NCI-H1048 (cell line): ENCODE measurements at places on chromosomes 4 and X.
A peak's percentile ranks its signal among the peaks of the same experiment; 100 is the strongest.

GRCh38 chr4:41939016-41939626 is 3.9 kb downstream of the TMEM33 start:
- DNase-seq, result no peak

DNA sequence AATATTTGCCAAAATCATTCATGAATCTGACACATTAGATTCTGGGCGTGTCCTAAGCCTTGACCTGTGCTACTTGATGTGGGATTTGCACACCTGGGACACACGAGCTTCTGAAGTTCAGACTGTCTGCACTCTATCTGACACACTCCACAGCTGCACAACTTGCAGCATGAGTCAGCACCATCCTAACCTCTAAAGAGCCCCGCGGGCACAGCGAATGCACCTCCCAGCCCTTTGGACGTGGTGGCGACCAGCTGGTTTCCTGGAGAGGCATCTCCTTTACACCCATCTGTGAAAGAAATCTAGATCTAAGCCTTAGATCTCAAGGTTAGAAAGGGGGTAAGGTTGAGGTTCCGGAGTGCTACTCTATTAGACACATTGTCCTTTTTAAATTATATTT is 69.2 kb downstream of the SORBS2 start:
- DNase-seq, result no peak

DNA sequence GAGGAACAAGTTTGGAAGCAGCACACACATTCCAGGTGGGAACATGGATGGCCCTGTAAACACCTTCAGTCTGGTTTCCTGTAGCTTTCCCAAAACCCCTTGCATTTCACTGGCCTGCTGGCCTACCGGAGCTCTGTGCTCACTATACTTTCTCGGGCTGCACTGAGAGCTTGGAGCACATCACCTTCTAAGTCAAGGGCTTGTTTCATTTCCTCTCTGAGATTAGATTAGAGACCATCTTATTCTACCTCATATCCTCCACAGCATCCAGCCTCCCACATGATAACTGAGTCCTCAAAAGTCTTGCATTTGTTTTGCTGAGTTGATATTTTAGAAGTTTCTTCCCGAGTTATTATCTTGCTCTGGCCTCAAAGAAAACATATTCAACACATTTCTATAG is 147.7 kb downstream of the RASL11B start:
- DNase-seq, result no peak

- DNase-seq, result no peak
Observed at GRCh38 chr4:178752954-178753525, 1310.8 kb upstream of the AGA start.

DNA sequence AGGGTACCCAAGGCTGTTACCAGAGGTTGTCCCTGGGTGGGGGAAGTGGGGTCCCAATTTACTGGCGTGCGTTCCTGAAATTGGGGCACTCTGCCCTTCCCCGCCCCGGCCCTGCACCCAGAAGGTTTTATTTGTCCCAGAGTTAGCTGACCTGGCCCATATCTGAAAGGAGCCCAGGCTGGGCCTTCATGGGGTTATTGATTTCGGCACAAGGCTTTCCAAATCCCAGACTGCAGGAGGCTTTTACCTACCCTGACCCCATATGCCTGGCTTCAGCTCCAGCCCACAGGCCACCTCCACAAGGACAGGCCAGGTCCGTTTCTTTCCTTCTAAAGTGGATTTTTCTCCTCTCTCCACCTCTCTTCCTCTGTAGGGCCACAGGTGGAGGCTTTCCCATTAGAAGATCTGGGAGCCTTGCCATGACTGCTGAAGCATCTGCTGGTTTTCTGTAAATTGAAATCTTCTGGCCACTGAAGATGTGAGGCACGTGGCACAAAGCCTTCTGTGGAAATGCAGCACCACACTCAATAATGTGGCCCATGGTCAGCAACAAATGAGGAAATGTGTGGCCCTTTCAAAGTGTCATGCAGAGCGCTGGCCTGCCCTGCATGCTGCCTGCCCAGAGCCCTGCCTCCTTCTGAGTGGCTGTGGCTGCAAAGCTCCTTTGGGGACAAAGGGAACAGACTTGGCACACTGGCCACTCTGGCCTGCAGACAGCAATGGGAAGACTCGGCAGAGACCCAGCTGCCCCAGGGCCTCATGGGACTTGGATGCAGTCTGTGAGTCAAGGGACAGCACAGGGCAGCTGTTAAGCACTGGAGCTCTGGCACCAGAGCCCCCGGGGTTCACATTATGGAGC is 43.1 kb upstream of the MTM1 start:
- no peak for DNase-seq

DNA sequence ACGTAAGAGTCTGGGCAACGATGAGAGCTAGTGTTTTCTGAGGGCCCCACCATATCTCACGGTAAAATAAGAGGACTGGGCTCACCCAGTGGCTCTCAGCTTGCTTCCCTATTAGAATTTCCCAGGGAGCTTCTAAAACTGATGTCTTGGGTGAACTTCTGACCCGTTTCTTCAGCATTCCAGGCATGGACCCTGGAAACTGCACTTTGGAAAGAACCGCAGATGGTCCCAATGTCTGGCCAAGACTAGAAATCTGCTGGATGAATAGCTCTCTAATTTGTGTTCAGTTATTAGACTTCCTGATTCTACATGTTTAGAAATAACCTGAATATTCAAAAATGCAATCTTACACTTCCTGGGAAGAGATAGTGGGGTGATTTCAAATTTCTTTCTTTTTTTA is 127.8 kb downstream of the ANOS1 start:
- DNase-seq, result no peak

GRCh38 chr4:119735165-119735651 is 106.6 kb upstream of the PDE5A start:
- no peak for DNase-seq

- no peak for DNase-seq
Observed at GRCh38 chrX:15451913-15452312, 41.2 kb downstream of the PIR start.

DNA sequence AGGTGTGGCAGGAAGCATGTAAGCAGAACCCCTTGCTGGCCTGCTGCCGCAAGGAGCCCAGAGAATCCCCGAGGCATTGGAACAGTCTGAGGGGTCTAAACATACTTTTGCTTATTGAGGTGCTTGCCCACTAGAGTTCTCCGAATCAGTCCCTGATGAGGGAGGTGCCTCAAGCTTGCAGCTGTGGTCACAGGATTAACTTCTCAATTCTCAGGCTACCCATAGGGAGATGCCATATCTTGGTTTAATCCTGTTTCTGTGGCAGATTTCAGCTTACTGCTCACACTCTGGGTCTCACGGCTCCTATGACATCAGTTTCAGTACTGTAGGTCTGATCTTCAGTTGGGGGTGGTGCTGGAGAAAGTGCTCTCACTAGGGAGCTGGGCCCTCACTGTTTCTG is 39.9 kb downstream of the CCNG2 start:
- DNase-seq, result no peak

DNA sequence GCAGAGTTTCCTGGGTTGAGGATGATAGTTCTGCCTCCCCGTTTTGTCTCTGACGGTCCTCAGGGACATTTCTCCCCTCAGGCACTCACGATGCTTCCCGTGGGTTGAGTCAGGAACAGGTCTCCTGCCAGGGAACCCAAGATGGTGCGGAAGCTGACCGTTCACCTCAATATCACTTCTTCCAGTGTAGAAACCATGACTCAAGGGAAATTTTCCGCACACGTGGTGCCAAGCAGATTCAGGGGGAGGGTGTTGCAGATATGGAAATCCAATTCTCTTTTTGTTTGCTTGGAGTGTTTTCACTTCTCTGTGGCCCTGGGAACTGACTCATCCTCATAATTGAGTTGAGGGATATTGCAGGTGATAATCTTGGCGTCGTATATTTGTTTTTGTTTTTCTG is 46.7 kb downstream of the CXorf49B start:
- DNase-seq, result no peak

DNA sequence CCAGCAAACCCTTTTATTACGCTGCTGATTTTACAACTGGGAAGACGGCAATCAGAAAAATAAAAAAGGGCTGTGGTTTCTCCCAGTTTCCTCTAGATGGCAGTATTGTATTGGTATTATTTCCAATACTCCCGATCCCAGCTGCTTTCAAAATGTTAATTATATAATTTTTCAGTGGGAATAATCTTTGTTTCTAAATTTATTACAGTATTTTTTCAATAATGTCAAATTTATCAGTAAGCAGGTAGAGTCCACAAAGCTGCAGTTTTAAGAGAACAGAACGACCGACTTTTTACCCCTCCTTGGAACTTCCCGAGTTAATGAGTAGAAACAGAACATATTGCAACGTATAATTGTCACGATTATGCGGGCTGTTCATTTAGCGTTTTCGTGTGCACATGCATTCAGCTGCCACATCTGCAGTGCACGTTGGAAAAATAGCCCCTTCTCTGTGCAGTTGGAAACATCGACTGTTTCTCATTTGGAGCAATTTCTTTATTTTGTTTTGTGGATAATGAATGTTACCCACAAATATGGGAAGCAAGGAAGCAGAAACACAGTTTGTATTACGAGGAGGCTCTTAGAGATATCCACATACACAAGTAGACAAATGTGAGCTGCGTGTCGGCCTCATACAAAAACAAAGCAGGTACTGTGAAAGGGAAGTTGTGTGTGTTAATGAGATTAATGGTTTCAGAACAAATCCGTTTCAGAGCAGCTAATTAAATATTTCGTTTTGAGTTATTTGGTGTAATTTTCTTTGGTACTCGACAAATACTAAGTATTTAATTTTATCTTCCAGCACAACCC is 188.0 kb downstream of the STIM2 start:
- DNase-seq, result no peak

GRCh38 chrX:125544031-125544660 is 224.5 kb downstream of the TEX13C start:
- no peak for DNase-seq

DNA sequence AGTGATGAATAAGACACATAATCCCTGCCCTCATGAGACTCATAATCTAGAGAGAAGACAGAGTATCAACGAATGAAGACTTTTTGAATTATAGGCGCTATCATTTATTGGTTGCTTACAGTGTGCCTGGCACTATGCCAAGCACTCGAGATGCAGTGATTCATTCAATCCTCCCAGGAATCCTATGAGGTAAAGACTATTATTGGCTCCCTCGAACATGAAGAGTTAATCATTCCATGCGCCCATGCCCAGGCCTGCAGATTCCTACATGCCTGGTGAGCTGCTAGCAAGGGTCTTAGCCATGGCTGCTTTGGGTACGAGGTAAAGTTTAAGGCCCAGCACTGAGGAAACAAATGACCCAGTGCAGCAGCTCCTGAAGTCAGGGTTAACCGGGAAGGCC is 47.0 kb downstream of the TEX13B start:
- no peak for DNase-seq

- DNase-seq, result no peak
Observed at GRCh38 chrX:143571521-143571920, 54.2 kb upstream of the SPANXN3 start.

GRCh38 chrX:149010013-149010852 is 494.9 kb downstream of the IDS start:
- DNase-seq, result no peak

GRCh38 chr4:47933840-47934239 is 19.5 kb upstream of the NFXL1 start:
- peak; percentile 8 for DNase-seq

DNA sequence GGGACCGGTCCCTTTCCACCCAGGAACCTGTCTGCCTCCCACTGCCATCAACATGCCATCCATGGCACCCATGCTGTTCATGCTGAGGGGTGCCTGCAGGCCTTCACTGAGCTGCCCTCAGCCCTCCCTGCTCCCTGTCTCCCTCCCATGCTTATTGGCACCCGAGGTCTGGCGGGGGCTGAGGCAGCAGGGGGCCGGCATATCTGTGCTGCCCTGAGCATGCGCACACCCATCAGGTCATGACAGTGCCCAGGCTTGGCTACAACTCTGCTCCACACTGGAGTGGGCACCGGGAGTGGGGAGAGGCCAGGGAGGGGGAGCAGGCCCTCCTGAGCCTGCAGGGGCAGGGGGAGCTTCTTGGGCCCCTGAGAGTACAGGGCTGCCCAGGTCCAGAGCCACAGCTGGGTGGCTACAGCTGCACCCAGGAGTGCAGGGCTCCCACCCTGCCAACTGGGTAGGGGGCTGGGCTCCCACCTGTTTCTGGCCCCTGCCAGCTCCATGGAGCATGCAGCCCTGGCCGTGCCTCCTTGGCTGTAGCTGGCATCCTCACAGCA is 395.8 kb upstream of the DMD start:
- DNase-seq, result no peak
